T-helper 9 cell (primary cell): ENCODE measurements at places on chromosomes 3 and 15.

DNA sequence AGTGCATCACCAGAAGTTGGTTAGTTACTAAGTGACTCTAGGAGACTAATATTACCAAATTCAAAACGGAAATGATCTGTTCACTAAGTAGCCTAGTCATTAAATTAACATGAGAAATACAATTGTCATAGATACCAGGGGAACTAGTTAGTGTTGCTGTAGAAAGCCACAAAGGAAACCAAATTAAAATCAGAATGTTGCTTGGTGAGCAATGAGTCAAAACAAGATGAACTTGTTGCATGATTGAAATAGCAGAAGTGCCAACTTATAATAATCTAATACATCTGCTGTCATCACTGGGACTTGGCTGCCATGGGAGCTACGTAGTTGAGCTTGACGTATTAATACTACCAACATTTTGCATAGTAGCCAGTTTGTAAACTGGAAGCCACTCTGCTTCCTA, 458.1 kb downstream of the DIPK2A start:
- DNase-seq, result no peak

GRCh38 chr15:89323825-89324224, 10.8 kb downstream of the POLG start:
- DNase-seq, result no peak

GRCh38 chr15:71660501-71660900, 149.9 kb upstream of the NR2E3 start:
- DNase-seq, result no peak

DNA sequence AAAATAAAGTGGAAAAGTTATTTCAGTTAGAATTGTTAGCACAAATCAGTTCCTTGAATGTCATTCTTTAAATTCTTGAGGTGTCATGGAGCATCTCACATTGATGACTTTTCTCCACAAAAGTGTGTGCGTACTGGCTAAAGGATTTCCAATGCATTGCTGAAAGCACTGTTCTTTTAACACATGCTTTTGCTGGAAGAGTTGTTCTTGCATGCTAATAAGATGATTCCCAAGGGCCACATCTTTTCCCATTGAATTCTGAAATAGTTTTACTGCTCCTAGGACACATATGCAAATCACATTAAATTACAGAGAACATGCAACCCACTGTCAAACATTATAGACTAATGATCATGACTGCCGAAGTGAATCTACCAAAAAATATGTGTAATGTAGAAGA, 516.3 kb upstream of the CADM2 start:
- DNase-seq, result no peak

GRCh38 chr3:105274958-105275357, 91.8 kb upstream of the ALCAM start:
- DNase-seq, result no peak

GRCh38 chr3:190968616-190969015, 106.1 kb upstream of the GMNC start:
- no peak for DNase-seq

- no peak for DNase-seq
These were observed 6.5 kb upstream of the TBC1D23 start for GRCh38 chr3:100254168-100254777.

- DNase-seq, result no peak
These were observed 47.8 kb upstream of the CTSH start for GRCh38 chr15:78992416-78993256.

GRCh38 chr3:45056608-45057301, 30.7 kb downstream of the CLEC3B start:
- no peak for DNase-seq

- DNase-seq, result no peak
These were observed 8.3 kb upstream of the CAMP start for GRCh38 chr3:48215019-48215418.

DNA sequence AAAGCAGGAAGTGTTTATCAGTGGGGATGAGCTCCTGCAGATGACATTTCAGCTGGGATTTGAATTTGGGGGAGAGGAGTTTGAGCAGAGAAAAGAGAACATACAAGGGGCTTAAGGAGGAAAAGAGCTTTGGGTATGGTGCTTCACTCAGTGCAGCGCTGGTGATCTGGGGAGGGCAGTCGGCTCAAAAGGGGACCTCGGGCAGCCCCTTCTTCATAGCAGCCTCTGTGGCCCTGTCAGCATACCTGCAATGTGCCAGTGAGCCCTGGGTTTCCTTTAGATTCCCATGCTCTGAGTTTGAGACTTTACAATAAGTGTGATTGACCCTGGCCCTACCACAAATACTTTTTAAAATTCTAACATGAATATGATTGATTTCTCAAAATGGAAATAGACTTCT, 40.2 kb downstream of the ROPN1B start:
- DNase-seq, result no peak

- no peak for DNase-seq
These were observed 513.4 kb downstream of the ZNF385D start for GRCh38 chr3:21237638-21238037.

DNA sequence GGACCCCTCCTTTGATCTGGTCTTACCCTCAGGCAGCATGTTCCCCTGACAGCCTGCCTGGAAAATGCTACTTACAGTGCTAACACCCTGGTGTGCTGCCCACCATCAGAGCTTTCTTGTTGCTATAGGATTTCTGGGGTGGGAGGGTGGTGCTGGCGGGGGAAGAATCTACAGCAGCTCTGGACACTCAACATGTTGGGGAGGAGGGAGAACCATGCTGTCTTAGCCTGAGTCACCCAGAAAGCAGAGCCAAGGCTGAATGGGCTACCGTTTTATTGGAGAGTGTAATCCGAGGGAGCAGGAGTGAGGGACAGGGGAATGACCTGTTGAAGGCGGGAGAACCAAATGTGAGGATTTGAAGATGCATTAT, 45.6 kb downstream of the MFSD1 start:
- DNase-seq, result no peak

DNA sequence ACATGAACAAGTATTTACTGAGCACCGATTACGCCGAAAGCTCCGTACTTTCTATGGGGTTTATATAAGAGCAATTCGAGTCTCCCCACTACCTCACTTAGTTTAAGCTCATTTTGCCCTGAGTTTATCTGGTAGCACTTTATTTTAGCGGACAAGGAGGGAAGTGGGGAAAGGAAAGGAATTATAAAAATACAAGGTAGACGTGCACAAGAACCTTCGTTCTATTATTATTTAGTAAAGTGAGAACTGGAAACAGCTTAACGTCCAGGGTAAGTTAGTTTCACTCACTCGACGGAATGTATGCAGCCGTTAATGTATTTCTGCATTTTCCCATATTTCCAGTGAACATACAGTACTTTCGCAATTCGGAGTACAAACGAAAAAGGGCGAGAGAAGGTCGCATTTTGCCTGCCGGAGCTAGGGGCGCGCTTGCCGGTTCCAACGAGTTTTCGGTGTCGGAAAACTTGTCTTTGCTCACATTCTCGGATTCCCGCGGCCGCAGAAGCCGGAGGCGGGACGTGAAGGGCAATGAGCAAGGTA, 1.2 kb upstream of the STT3B start:
- DNase-seq, result no peak

GRCh38 chr15:52234596-52235541, 43.7 kb upstream of the GNB5 start:
- no peak for DNase-seq

DNA sequence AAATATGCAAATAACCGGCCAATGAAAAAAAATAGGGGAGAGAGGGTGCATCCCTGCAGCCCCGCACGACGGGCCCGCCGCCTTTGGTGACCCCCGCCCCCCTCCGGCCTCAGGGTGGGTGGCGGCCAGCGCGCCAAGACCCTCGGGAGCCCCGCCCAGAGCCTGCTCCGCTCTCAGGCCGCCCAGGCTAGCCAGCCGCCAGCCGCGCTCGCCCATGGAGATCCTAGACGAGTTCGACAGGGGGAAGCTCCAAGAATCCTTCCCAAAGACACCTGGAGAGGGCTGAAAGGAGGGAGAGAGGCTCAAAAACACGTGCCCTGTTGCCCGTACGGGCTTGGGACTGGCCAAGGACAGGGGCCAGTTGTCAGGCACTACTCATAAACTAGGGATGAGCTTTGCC, 434.0 kb downstream of the NR2F2 start:
- no peak for DNase-seq

- DNase-seq, result no peak
These were observed 13.8 kb upstream of the POLR2M start for GRCh38 chr15:57692709-57693108.

DNA sequence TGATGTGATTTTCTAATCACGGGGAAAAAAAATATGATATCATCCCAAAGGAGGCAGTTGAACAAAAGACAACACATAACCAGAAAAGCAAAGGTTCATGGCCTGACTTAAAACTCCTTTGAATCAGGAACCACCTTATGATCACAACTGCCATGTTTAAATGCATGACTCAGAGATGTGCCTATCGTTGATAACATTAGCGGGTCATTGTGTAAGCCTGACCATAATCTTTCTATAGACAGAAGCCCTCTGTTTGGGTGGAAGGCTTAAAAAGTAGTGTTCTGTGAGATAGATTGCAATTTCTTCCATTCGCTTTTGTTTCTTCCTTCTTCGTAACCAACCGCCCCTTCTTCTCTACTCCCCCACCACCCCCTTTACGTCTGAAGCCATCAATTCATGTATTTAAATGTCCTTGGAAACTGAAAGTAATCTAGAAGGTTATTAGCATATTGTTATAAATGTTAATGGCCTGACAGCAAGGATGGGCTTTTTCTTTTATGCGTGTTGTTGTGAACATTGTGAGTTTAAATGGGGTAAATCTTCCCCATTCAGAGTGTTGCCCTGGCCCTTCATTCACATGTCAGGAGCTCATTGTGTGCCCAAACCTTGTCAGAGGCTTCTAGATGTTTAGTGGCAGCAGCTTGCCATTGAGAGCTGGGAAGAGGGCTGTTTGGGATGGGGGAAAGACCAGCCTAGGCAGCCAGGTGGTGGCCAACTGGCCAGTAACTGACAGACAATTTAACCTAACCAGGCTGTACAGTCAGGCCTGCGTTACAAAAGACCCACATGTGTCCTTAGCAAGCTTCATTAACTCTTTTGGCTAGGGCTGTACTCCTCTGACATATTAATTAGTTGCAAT, 64.5 kb downstream of the EPHA3 start:
- DNase-seq, result no peak

DNA sequence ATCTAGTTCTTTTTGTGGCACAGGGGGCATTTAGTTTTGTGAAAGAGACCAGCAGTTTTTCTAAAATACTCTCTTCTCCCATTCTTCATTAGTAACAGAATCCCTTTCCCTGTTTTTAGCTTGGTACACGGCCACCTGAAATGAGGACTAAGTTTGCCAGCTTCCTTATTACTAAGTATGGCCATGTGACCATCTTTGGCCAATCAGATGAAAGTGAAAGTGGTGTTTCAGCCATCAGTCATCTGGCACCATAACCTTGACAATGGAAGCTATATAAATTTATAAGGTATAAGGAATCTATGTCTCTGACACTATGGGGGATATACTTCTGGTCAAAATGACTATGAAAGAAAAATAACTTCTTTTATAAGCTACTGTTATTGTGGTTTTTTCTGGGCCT, 570.4 kb downstream of the AGBL1 start:
- DNase-seq, result no peak

GRCh38 chr3:189132231-189132671, 39.5 kb upstream of the TPRG1 start:
- DNase-seq, result peak; percentile 60

DNA sequence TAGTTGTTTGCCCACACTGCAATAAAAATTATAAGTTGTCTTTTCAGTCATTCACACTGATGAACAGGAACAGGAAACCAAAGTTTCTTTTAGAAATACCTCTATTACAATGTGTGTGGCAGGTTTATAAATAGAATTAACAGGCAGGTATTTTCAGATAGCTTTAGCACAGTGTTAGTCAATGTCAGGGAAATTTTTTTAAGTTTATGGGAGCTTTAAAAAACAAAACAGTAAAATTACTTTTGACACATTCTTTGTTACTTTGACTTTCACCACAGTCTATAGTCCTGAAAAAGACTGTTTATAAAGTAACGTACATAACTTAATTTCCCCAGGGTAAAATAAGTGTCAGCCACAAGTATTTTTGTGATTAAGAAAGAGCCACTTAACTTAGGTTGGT, 38.1 kb downstream of the SERPINI1 start:
- no peak for DNase-seq

DNA sequence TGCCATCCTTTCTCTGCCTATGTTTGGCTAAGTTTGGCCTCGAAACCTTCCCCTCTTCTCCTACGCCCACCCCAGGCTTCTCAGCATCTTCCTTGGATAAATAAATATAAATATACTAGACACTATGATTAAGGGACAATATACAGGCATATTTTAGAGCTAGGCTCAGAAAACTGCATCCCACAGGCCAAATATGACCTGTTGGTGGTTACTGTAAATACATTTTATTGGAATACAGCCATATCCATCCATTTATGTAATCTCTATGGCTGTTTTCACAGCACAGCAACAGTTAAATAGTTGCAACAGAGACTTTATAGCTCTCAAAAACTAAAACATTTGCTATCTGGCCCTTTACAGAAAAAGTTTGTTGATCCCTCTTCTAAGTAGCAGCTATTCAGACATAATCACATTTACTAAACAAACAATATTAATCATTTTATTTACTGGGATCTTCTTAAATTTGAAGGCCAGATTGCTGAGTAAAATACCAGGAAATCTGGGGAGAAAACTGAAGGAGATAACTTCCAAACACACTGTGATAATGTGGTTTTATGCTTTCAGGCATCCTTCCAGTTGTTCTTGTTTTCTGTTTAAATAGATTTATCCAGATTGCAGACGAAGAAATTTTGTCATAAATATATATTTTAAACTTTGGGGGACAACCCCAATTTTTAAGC, 269.7 kb upstream of the THRB start:
- no peak for DNase-seq

- DNase-seq, result no peak
These were observed 18.3 kb upstream of the BFSP2 start for GRCh38 chr3:133381346-133382109.

DNA sequence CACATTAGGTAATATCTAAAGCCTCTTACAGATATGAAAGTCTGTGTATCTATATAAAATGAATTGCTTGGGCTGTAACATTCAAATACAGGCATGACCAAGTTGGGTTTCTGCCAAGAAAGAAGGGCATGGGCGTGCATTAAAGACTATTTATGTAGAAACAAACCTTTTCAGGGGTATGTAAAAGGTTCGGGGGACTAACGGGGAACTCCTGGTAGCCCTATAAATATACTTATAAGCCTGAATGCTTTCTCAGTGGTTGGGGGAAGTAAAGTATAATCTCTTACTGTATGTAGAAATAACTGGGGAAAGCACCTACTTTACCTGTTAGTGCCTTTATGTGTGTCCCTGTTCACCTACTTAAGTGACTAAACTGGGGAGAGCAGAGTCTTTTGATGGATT, 154.5 kb upstream of the TBL1XR1 start:
- DNase-seq, result no peak

GRCh38 chr3:11379238-11379823, 107.1 kb downstream of the ATG7 start:
- no peak for DNase-seq

- no peak for DNase-seq
These were observed 45.9 kb downstream of the SUMF1 start for GRCh38 chr3:4421121-4421520.

- DNase-seq, result no peak
These were observed 376.3 kb downstream of the GAP43 start for GRCh38 chr3:115999613-116000012.

- DNase-seq, result no peak
These were observed 517 bp downstream of the FBN1 start for GRCh38 chr15:48644827-48645557.
